ENCODE measurements at places on chromosomes 1 and 21.

DNA sequence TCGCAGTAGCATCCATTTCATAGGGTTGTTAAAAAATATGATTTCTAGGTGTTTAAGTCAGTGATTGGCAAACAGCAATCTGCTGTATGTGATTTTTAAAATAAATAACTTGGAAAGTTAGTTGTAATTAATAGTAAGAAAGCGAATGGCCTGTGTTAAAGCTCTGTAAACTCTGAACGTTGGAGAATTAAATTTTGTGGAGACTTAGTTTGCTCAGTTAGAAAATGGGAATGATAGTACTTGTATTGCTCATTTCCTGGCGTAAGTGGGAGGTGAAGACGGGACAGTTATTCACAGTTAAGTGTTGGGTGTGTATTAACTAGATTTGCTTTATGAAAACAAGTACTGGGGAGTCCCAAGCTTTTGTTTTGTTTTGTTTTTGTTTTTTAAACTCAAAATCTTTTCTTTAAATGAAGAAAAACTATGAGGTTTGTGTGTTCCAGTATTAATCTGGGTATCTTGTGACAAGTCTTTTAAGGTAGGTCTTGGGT lies 995 bp downstream of the CACYBP start:
- H3K4me3 ChIP-seq, result peak overlapping the region; percentile 82
- H3K27ac ChIP-seq, result peak overlapping the region; percentile 100
- H3K36me3 ChIP-seq, result peaks cover 4% of the 10 kb centered on the region
- H3K27me3 ChIP-seq, result no peaks in the 10 kb centered on the region
- H3K4me1 ChIP-seq, result peaks cover 32% of the 10 kb centered on the region

GRCh38 chr21:43775795-43776430 lies at the start of gene CSTB:
CSTB (minus strand) TSS chr21:43776308; CDS start chr21:43776269, 39 bp downstream.
- DNase-seq, result peak; percentile 86
- H3K27me3 ChIP-seq, result no peaks in the 10 kb centered on the region
- H3K4me1 ChIP-seq, result peaks cover 27% of the 10 kb centered on the region
- H3K4me3 ChIP-seq, result peak within 1 kb of the TSS; percentile 91
- H3K36me3 ChIP-seq, result no peaks in the 10 kb centered on the region
- peak within 1 kb of the TSS; percentile 72 for H3K27ac ChIP-seq

- no peaks in the 10 kb centered on the region for H3K4me1 ChIP-seq
- no peaks in the 10 kb centered on the region for H3K27me3 ChIP-seq
- H3K36me3 ChIP-seq, result no peaks in the 10 kb centered on the region
- no peak overlapping the region for H3K27ac ChIP-seq
- no peak overlapping the region for H3K4me3 ChIP-seq
- DNase-seq, result no peak
Observed at GRCh38 chr1:14263671-14264070, 334.8 kb upstream of the KAZN start.

GRCh38 chr1:33010932-33011731 lies 25.6 kb downstream of the AK2 start:
- no peaks in the 10 kb centered on the region for H3K27me3 ChIP-seq
- no peak overlapping the region for H3K27ac ChIP-seq
- H3K36me3 ChIP-seq, result peaks cover 48% of the 10 kb centered on the region
- H3K4me3 ChIP-seq, result no peak overlapping the region
- H3K4me1 ChIP-seq, result no peaks in the 10 kb centered on the region
- no peak for DNase-seq

GRCh38 chr1:42952303-42953001 lies 6.2 kb downstream of the SLC2A1 start:
- H3K4me1 ChIP-seq, result peaks cover 91% of the 10 kb centered on the region
- peak overlapping the region; percentile 49 for H3K27ac ChIP-seq
- H3K27me3 ChIP-seq, result no peaks in the 10 kb centered on the region

DNA sequence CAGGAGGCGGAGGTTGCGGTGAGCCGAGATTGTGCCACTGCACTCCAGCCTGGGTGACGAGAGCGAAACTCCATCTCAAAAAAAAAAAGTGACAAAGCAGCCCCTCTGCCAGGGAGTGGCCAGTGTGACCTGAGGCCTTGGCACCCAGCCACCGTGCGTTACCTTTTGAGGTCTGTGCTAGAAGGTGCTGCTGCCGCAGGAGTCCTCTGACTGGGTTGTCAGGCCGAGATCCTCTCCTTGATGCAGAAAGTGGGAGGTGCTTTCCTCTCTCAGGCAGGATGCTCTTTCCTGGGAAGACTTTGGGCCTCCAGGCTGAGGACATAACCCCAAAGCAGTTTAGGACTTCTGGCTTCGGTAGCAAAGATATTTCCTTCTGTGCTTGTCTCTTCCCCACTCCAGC lies 280.5 kb upstream of the VAMP3 start:
- no peaks in the 10 kb centered on the region for H3K36me3 ChIP-seq
- H3K4me1 ChIP-seq, result no peaks in the 10 kb centered on the region
- no peaks in the 10 kb centered on the region for H3K27me3 ChIP-seq
- H3K4me3 ChIP-seq, result no peak overlapping the region
- no peak overlapping the region for H3K27ac ChIP-seq
- no peak for DNase-seq

GRCh38 chr1:15786581-15786980 lies 20.9 kb downstream of the UQCRHL start:
- H3K4me3 ChIP-seq, result no peak overlapping the region
- DNase-seq, result no peak
- H3K27ac ChIP-seq, result no peak overlapping the region
- no peaks in the 10 kb centered on the region for H3K4me1 ChIP-seq
- no peaks in the 10 kb centered on the region for H3K27me3 ChIP-seq

DNA sequence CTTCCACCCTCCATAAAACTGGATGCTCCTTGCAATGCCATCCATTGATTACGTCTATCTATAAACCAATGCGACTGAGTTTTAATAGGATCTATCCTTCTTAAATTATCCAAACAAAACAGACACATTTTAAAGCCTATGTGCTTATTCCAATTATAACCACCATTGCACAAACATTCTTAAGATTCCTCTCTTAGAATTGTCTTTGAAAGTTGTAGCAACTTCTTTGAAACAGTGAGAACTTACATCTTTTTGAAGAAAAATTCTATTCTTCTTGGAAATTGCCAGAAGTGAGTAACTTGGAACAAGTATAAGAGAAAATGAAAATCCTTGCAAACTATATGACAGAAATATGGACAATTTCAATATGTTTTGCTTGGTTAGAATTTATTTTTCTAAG lies at the start of gene KRTAP26-1:
KRTAP26-1 (minus strand) TSS at position 101 of the 400 bp plus-strand sequence. CDS start 280 bp downstream, outside the sequence.
- no peaks in the 10 kb centered on the region for H3K27me3 ChIP-seq
- H3K36me3 ChIP-seq, result no peaks in the 10 kb centered on the region
- no peak for DNase-seq
- H3K4me1 ChIP-seq, result no peaks in the 10 kb centered on the region
- no peak within 1 kb of the TSS for H3K27ac ChIP-seq
- H3K4me3 ChIP-seq, result no peak within 1 kb of the TSS

- no peaks in the 10 kb centered on the region for H3K36me3 ChIP-seq
- H3K4me3 ChIP-seq, result no peak overlapping the region
- no peak for DNase-seq
- H3K27me3 ChIP-seq, result no peaks in the 10 kb centered on the region
- no peak overlapping the region for H3K27ac ChIP-seq
Observed at GRCh38 chr1:44346878-44347277, 8.2 kb downstream of the ERI3 start.

- H3K27me3 ChIP-seq, result no peaks in the 10 kb centered on the region
- no peak overlapping the region for H3K27ac ChIP-seq
- no peaks in the 10 kb centered on the region for H3K4me1 ChIP-seq
- no peaks in the 10 kb centered on the region for H3K36me3 ChIP-seq
- no peak overlapping the region for H3K4me3 ChIP-seq
Observed at GRCh38 chr1:14914351-14914988, 239.1 kb upstream of the TMEM51 start.

- H3K36me3 ChIP-seq, result no peaks in the 10 kb centered on the region
- H3K27me3 ChIP-seq, result no peaks in the 10 kb centered on the region
- no peak overlapping the region for H3K27ac ChIP-seq
- DNase-seq, result no peak
- peaks cover 65% of the 10 kb centered on the region for H3K4me1 ChIP-seq
- no peak overlapping the region for H3K4me3 ChIP-seq
Observed at GRCh38 chr1:84156210-84156621, 12.1 kb downstream of the PRKACB start.

DNA sequence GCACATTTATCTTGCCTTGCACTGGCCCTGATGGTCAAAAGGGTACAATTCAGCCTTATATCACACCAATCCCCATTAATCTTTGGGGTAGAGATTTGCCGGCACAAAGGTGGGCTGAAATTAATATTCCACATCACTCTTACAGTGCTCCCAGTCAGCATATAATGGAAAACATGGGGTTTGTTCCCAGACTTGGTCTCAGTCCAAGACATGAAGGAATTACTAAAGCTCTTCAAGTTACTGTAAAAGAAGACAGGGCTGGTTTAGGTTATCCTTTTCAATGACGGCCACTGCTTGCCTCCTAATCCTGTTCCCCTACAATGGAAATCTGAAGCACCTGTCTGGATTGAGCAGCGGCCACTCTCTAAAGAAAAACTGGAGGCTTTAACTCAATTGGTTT lies 160.7 kb downstream of the IER5 start:
- H3K36me3 ChIP-seq, result no peaks in the 10 kb centered on the region
- no peak overlapping the region for H3K27ac ChIP-seq
- DNase-seq, result no peak
- H3K4me1 ChIP-seq, result no peaks in the 10 kb centered on the region

DNA sequence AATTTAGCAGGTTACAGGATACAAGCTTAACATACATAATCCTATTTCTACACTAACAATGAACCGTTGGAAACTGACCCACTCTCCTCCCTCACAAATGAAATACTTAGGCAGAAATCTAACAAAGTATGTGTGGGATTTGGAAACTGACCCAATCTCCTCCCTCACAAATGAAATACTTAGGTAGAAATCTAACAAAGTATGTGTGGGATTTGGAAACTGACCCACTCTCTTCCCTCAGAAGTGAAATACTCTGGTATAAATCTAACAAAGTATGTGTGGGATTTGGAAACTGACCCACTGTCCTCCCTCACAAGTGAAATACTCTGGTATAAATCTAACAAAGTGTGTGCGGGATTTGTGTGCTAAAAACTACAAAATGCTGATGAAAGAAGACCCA lies 60.3 kb downstream of the TRAF5 start:
- no peaks in the 10 kb centered on the region for H3K27me3 ChIP-seq
- H3K36me3 ChIP-seq, result no peaks in the 10 kb centered on the region
- H3K4me3 ChIP-seq, result no peak overlapping the region

DNA sequence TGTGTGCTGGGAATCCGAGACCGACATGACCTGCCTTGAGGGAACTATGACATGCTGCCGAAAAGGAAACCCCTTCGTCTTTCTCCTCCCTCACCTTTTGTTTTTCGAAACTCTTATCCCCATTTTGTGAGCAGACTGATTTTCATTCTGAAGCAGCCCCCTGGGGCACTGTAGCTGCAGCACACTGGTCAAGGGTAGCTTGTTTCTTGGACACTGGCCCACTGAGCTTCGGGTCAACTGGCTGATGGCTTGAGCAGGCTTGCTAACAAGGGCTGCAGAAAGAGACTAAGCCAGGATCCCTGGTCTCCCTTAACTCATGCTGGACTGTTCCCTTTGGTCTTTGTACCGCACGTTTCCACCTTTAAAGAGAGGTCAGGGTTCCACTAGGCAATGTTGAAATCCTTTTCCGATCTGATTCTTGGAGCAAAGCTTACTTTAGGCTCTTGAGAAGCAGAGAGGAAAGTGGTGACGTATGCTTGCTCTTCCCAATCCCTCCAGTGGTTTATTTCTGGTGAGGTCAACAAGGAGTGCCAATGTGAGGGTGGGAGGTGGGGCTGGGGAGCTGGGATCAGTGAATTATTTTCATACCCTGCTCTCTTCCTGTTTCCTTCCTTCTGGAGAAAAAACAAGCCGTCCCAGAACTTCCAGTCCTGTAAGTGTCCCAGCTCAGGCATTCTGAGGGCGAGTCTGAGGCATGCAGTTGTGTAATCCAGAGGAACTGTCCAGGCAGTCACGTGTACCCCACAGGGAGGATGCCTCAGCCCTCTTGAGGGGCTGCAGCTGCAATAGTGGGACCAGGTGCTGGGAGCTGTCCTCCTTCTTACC lies 7.6 kb downstream of the CYP4B1 start:
- no peaks in the 10 kb centered on the region for H3K27me3 ChIP-seq
- no peak overlapping the region for H3K4me3 ChIP-seq
- no peaks in the 10 kb centered on the region for H3K36me3 ChIP-seq

DNA sequence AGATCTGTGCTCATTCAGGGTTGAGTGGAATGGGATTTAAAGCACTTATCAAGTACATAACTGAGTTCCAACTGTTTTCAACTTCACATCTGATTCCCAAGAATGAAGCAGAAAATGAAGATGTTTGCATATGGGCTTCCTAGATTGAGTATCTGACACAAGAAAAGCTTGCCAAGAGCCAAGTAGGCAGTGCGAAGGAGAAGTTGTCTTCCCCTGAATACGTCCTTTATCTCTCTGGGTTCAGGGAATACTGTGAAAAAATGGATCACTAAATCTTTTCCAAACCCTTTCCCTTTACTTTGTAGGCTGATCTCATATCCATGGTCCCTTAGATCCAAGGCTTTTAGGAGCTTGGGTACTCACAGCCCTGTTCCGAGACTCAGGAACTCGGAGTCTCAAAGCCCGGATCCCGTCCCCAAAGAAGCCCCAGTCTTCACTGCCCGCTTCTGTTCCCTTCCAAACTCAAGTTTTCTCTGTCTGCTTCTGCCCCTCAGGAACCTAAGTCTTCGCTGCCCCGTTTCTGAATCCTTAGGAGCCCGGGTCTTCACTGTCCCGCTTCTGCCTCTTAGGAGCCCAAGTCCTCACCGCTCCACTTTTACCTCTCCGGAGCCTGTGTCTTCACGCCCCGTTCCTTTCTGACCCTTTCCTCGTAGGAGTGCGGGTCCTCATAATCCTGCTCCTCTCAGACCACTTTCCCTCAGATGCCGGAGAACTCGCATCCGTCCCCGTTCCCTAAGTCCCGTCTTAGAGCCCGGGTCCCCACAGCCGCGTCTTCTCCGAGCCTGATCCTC lies 616 bp downstream of the TAF12 start:
- peak overlapping the region; percentile 91 for H3K27ac ChIP-seq
- peaks cover 32% of the 10 kb centered on the region for H3K4me1 ChIP-seq
- DNase-seq, result peak; percentile 2
- H3K4me3 ChIP-seq, result peak overlapping the region; percentile 98
